ENCODE measurements at places on chromosomes 2 and 18. TPM values are rescaled to one million over a fixed set of nuclear protein-coding genes. Genes with fewer than 3 reads are reported as not detected.
A peak's percentile ranks its signal among the peaks of the same experiment; 100 is the strongest.

DNA sequence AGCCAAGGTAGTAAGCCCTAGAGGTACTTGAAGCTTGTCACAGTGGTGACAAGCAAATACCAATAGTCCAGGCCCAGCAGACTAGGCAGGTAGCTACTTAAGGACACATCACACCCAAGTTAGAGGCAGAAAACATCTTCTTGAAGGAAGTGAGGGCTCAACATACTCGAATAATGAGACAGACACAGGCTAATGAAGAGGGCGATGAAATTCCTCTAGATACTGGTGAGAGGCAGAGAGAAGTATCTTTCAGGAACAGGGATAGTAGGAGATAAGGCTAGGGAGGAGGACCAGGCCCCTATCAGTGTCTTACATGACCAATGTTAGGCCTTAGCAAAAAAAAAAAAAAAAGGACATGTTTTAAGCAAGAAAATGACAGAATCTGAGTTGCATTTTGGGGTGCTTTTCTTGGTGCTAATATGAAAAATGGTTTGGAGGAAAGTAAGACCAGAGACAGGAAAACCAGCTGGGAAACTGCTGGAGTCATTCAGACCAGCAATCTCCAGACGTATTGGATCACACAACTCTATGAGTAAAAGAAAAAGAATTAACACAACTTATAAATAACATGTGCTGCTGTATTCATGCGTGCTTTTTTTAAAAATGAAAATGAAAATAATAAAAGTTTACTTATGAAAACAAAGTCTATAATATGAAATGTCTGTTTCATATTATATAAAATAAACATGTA is 37.7 kb downstream of the COBLL1 start:
- DNase-seq = no peak

GRCh38 chr2:201237486-201238123 is 22.7 kb upstream of the CASP8 start:
- no peak for DNase-seq

GRCh38 chr2:186559370-186559769 is 30.5 kb upstream of the ITGAV start:
- DNase-seq = no peak

DNA sequence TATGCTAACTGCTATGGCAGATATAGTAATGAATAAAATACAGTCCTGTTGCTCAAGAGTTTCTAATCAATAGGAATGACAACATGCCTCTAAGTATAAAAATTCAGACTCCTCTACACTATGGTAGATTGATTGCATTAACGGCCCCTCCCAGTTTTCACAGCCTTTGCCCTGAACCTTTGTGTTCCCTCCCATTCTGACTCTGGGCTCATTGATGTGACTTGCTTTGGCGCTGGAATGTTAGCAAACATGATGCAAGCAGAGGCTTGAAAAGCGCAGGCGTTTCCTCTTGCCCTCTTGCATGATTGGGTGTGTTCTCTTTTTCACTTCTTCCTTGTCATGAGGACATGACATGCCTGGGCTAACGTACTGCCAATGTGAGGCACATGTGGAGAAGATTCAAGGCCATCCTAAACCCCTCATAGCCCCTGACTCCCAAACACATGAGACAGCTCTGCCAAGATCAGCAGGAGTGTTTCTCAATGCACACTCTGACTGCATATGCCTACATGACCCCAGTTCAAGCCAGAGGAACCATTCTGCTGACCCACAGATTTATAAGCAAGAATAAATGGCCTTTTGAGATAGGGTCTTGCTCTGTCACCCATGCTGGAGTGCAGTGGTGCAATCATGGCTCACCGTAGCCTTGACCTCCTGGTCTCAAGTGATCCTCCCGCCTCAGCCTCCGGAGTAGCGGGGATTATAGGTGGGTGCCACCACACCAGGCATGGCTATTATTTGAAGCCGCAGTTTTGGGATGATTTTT is 49.7 kb upstream of the CD28 start:
- no peak for DNase-seq

DNA sequence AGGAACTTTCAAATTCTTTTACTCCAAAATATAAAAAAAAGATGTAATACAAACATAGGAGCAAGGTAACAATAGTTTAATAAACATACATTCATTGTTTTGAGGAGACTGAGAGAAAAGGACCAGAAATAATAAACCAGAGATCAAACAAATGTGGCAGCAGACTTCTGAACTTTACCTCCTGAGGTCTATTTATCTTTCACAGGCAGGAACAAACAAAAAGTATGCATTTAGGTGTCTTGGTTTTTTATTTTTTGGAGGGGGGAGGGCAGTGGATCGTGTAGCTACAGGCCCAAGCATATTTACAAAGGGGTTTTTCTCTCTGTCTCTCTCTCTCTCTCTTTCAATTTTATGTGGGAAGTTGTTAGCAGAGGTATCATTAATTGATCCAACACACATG is 5.6 kb downstream of the PPP4R1 start:
- no peak for DNase-seq

DNA sequence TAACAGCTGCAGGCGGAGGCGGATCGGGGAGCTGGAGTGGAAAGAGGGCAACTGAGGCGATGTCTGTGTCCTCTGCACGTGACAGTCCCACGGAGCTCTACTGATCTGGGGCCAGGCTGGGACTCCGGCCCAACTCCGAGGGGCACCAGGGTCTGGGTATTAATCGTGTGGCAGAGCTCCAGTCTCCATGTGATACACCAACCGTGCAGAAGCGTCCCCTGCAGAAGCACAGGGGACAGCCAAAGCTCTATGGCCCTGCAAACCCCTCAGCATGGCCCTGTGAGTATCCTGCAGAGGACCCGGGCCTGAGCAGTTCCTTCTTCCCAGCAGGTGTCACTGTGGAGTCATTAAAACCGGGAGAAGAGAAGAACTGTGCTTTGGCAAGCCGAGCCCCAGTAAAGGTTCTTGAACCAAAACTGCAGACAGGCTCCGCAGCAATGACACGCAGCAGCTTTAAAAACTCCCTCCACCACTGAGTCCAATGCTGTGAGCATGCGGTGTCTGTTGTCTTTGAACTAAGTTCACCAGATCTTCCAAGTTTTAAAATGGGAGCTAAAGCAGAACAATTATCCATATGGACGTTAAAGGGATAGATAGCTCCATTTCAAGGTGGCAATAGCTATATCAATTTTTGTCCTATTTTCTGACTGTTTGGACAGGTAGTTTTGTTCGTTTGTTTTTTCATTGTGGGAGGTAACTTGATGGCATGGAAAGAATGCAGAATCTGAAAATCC is 79.4 kb downstream of the TMEM182 start:
- peak; percentile 63 for DNase-seq

DNA sequence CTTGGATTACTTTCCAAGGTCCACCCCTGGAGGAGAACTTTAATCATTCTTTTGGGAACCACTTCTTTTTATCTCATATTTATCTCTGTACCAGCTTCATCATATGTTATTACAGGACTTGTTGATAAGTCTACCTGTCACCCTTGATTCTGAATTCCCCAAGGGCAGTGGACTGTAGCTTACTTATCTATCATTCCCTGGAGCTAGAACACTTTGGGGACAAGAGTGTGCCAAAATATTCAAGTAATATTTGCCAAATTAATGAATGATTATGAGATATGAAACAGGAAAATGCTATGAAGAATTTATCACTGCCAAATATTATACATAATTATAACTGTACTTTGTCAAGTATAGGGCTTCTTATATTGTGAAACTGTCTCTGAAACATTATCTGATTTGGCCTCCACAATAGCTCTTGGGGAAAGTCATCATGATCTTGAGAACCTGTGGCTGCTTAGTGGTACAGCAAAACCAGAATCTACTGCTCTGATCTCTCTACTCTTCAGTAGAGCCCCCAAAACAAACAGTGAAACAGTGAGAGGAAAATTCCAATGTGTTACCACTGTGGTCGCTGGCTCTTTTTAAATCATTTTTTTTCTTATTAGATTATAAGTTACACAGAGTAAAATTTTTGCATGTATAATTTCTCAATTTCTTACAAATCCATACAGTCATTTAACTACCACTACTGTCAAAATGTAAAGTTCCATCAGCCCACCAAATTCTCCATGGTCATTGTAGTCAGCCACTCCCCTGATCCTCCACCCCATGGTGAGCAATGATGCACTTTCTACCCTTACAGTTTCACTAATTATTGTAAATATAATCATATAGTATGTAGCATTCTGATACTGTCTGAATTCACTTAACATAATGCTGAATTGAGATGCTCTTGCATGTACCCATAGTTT is 197.5 kb downstream of the PIEZO2 start:
- DNase-seq = no peak

DNA sequence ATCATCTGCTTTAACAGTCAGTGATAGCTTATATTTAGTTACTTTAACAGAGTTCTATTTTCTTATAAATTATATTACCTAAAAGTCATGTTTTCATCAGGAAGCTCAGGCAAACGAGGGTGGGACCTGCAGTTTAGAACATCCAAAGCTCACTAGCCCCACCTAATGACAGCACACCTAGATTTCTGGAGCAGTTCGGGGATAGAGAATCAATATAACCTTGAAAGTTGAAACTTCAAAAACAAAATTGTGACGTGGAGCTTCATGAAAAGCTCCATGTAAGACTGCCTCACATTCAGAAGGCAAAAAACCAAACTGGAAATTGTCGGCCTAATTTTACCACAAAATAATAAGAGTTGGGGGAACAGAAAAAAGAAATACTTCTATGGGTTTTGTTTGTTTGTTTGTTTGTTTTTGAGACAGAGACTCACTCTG is 185.9 kb upstream of the CCDC150 start:
- no peak for DNase-seq

Gene IL1A
- polyA plus RNA-seq = 0.13 TPM

GRCh38 chr2:47251404-47251675 is 96.2 kb upstream of the STPG4 start:
- no peak for DNase-seq

DNA sequence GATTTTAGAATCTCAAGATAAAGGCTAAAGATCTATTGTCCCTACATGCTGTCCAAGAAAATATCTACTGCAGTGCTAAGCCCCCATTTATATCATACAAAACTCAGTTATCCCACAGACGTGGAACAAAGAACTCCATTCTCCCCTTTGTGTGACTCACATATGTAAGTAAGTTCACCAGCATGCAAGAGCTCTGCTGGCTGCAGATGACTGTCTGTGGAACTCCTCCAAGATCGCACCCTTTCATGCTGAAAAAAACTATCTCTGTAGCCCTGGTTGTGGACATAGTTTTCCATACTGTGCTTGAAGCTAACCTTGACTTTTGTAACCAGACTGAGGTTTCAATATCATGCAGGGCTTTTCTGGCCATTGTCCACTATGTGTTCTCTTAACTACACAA is 207.1 kb downstream of the ZNF521 start:
- no peak for DNase-seq

Gene DLX2
- not detected for polyA plus RNA-seq

DNA sequence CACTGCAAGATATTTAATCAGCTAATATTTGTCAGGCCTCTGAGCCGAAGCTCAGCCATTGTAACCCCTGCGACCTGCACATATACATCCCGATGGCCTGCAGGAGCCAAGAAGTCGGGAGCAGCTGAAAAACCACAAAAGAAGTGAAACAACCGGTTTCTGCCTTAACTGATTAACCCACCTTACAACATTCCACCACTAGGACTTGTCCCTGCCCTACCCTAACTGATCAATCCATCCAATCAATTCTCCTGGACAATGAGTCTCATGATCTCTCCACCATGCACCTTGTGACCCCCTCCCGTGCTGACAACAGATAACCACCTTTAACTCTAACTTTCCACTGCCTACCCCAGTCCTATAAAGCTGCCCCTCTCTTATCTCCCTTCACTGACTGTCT is 945.4 kb upstream of the GYPC start:
- no peak for DNase-seq

Gene TPO
- polyA plus RNA-seq = 0.04 TPM

Gene GALNT13
- 1.4 TPM for polyA plus RNA-seq

GRCh38 chr2:207867905-207868304 is 98.2 kb upstream of the FZD5 start:
- no peak for DNase-seq

Measured in renal pelvis (tissue), 12 donors.